Body of pancreas (tissue), 4 donors: ENCODE measurements at places on chromosomes 16 and 17. TPM values are rescaled to one million over a fixed set of nuclear protein-coding genes. Genes with fewer than 3 reads are reported as not detected.
A peak's percentile ranks its signal among the peaks of the same experiment; 100 is the strongest.

GRCh38 chr16:31063843-31064611, 10.0 kb downstream of the ZNF668 start:
- peaks cover 3% of the 10 kb centered on the region for H3K36me3 ChIP-seq
- no peak for DNase-seq
- H3K27me3 ChIP-seq = no peaks in the 10 kb centered on the region
- H3K4me3 ChIP-seq = no peak overlapping the region

- no peaks in the 10 kb centered on the region for H3K27me3 ChIP-seq
- H3K4me3 ChIP-seq = no peak overlapping the region
- no peaks in the 10 kb centered on the region for H3K4me1 ChIP-seq
- no peak for DNase-seq
- no peak overlapping the region for H3K27ac ChIP-seq
- peaks cover 7% of the 10 kb centered on the region for H3K36me3 ChIP-seq
Measured at GRCh38 chr17:69086641-69087040, 25.9 kb upstream of the ABCA9 start.

- H3K4me1 ChIP-seq = peaks cover 51% of the 10 kb centered on the region
- H3K27me3 ChIP-seq = no peaks in the 10 kb centered on the region
Measured at GRCh38 chr17:41957031-41957868, 9.3 kb upstream of the CNP start.

- DNase-seq = no peak
- H3K4me3 ChIP-seq = no peak overlapping the region
- no peaks in the 10 kb centered on the region for H3K36me3 ChIP-seq
- H3K4me1 ChIP-seq = peaks cover 24% of the 10 kb centered on the region
- no peaks in the 10 kb centered on the region for H3K27me3 ChIP-seq
- no peak overlapping the region for H3K27ac ChIP-seq
Measured at GRCh38 chr17:75398279-75398678, 7.2 kb downstream of the GRB2 start.

DNA sequence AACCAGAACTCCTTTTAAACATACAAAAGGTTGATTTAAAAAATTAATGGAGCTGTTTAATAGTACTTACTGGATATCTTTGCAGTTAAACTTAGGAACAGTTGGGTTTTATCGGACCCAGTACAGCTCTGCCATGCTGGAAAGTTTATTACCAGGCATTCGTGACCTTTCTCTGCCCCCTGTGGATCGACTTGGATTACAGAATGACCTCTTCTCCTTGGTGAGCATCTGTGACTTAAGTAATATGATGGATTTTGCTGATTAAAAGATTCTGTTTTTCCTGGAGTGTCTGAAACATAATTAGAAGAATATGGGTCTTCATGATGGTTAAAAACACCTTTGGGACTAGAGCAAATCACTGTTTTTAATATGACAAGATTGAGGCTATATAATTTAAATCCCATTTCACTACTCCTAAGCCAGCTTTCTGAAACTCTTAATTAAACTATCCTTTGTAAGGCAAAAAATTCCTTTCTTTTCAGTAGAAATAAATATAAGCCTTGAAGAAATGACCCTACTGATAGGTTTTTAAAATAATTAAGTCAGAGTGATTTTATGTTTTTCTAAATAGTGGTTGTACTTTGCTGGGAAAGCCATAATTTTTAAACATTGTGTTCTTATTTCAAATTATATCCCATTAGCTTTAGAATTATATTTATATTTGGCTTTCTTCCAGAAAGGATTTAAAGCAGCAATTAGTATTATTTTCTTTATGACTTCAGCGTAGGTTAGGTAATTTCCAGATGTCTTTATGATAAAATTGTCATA, 45.7 kb upstream of the KPNB1 start:
- no peak overlapping the region for H3K27ac ChIP-seq
- no peaks in the 10 kb centered on the region for H3K36me3 ChIP-seq
- H3K27me3 ChIP-seq = no peaks in the 10 kb centered on the region

GRCh38 chr17:75854881-75855309, 240 bp downstream of the WBP2 start:
- peaks cover 37% of the 10 kb centered on the region for H3K4me1 ChIP-seq
- no peak for DNase-seq
- H3K27ac ChIP-seq = peak overlapping the region; percentile 89

- no peaks in the 10 kb centered on the region for H3K27me3 ChIP-seq
- DNase-seq = no peak
- H3K4me1 ChIP-seq = peaks cover 7% of the 10 kb centered on the region
- no peaks in the 10 kb centered on the region for H3K36me3 ChIP-seq
- H3K4me3 ChIP-seq = no peak overlapping the region
- no peak overlapping the region for H3K27ac ChIP-seq
Measured at GRCh38 chr16:10122546-10122945, 59.7 kb downstream of the GRIN2A start.

GRCh38 chr16:6496996-6497395, 835.6 kb upstream of the RBFOX1 start:
- no peak overlapping the region for H3K4me3 ChIP-seq
- H3K27me3 ChIP-seq = no peaks in the 10 kb centered on the region
- DNase-seq = no peak

GRCh38 chr17:17398943-17399926, 77.6 kb upstream of the MED9 start:
- no peaks in the 10 kb centered on the region for H3K27me3 ChIP-seq
- no peak for DNase-seq

- DNase-seq = peak; percentile 89
- H3K27ac ChIP-seq = peak overlapping the region; percentile 88
- H3K4me3 ChIP-seq = no peak overlapping the region
- no peaks in the 10 kb centered on the region for H3K36me3 ChIP-seq
Measured at GRCh38 chr16:29310852-29311314, 95.6 kb downstream of the NPIPB11 start.

DNA sequence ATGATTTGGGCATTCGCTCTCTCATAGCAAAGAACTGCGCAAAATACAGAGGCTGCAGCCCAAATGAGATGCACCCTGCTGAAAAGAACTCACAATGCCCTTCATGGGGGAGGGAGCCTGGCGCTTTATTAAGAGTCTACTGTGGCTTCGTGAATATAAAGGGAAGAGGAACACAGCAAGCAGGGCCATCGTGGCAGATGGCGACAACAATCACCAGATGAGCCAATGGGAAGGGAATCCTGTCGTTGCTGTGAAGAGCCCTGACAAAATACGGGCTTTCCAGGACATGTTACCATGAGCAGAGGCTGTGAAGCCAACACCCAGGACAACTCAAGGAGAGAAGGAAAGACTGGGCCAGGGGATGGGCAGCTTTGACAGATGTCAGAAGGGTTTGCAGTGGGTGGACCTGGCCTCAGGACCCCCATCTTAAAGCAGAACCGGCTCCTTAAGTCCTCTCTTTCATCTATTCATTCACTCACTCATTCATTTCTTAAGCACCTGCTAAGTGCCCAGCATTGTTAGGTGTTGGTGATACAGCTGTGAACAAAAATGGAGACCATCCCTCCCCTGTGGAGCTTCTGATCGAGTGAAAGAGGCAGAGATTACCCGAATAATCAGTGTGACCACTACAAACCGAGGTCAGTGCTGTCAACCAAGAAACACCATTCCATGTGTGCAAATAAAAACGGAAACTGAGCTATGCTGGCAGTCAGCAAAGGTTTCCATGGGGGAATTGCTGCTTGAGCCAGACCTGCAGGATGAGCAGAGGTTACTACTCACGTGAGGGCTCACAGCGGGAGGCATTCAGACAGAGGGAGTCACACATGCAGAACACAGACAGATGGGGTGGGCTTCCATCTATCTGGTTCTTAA, 125.8 kb downstream of the DYNLRB2 start:
- DNase-seq = no peak
- H3K27me3 ChIP-seq = no peaks in the 10 kb centered on the region
- H3K4me3 ChIP-seq = no peak overlapping the region
- H3K4me1 ChIP-seq = no peaks in the 10 kb centered on the region
- no peaks in the 10 kb centered on the region for H3K36me3 ChIP-seq
- H3K27ac ChIP-seq = no peak overlapping the region

DNA sequence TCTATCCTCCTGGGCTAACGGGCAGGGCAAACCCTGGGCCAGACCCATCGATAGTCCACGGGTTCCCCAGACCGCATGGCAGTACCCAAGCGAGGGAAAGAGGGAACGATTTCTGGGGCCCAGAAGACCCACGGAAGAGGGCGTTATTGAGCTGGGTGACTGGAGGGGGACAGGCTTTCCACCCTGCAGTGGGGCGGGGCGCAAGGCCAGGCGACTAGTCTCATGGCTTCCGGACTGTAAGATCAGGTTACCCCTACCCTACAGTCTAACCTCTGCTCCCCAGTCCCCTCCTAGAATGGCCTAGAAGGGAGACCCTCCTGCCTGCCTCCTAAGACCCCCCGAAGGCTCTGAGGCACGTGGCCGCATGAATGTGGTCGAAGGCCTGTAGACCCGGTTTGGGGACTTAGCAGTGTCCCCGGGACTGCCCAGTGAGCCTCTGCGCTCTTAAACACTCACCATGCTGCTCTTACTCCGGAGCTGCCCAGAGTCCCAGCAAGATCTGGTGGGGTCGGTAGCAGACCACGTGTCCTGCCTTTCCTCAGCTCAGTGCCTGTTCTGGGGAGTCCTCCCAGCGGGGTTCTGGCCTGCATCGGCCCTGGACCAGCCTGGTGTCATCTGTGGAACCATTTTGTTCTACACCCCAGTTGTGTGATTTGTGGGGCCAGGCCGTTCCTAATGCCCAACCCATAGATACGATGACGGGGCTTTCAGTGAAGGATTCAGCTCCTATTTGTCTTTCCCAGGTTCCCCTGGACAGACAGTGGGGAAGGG, 13.2 kb upstream of the AURKB start:
- peak overlapping the region; percentile 96 for H3K27ac ChIP-seq
- no peaks in the 10 kb centered on the region for H3K36me3 ChIP-seq
- H3K27me3 ChIP-seq = no peaks in the 10 kb centered on the region
- peaks cover 38% of the 10 kb centered on the region for H3K4me1 ChIP-seq
- H3K4me3 ChIP-seq = peak overlapping the region; percentile 4
- DNase-seq = peak; percentile 77

GRCh38 chr17:82006468-82007227, 16.0 kb downstream of the CENPX start:
- no peak for DNase-seq
- H3K4me1 ChIP-seq = no peaks in the 10 kb centered on the region
- no peak overlapping the region for H3K4me3 ChIP-seq
- no peaks in the 10 kb centered on the region for H3K27me3 ChIP-seq
- no peaks in the 10 kb centered on the region for H3K36me3 ChIP-seq

DNA sequence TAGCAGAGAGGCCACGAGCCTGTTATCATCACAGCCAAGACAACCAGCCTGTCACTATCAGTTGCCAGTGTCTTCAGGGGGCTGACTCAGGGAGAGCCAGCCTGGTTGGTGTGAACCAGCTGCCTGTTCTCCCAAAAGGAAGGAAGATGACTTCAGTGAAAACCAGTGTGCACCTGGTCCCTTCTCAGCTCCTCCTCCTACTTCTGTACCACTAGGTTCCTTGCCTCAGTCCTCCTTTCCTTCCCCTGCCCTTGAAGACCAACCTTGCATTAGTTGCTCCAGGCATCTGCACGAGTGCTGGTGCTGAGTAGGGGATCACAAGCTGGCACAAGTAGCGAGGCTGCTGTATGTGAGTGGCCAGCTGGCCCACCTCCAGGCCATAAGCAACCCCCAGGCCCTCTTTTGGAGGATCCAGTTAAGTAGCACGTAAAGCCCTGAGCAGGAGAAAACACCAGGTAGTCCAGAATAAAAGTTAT, 8.5 kb downstream of the TUBG1 start:
- no peaks in the 10 kb centered on the region for H3K27me3 ChIP-seq
- peaks cover 56% of the 10 kb centered on the region for H3K4me1 ChIP-seq
- H3K4me3 ChIP-seq = no peak overlapping the region
- H3K27ac ChIP-seq = peak overlapping the region; percentile 73
- peak; percentile 32 for DNase-seq

GRCh38 chr17:47630614-47631013, 19.1 kb upstream of the KPNB1 start:
- H3K4me1 ChIP-seq = peaks cover 5% of the 10 kb centered on the region
- H3K4me3 ChIP-seq = no peak overlapping the region
- H3K27me3 ChIP-seq = no peaks in the 10 kb centered on the region
- no peak for DNase-seq

GRCh38 chr16:22739077-22739476, 74.9 kb upstream of the HS3ST2 start:
- H3K27ac ChIP-seq = no peak overlapping the region
- no peaks in the 10 kb centered on the region for H3K27me3 ChIP-seq
- DNase-seq = no peak
- H3K4me1 ChIP-seq = no peaks in the 10 kb centered on the region
- no peak overlapping the region for H3K4me3 ChIP-seq

DNA sequence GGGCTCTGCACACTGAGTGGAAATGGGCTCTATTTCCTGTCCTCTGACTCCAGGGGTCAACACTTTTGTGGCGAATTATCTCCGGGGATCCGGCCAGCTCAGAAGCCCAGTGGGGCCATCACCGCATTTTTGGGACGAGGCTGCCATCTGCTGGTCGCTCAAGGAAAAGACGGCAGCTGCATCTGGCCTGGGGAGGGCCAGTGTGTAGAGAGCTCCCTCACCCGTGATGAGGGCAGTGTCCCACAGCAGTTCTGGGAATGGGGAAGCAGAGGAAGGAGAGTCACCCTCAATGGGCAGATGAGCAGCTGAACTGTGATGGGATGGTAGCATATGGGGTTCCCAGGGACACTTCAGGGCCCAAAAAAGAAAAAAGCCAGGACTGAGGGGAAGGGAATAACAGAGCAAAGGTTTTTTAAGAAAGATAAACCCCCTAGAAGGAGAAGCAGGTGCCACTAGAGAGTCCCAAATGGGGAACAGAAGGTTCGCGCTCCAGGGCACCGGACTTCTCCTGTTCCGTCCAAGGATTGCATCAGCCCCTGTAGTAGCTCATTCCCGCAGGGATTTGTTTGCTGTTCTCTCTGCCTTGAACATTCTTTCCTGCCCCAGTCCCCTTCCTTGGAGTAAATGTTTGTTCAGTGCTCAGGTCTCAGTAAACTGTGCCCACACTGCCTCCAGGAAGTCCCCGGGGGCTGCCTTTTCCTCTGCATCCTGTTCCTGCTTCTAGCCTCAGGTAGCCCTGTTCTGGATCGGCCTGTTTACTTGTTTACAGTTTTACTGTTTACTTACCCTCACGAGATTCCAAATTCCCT, 9.3 kb upstream of the ABCC12 start:
- no peak overlapping the region for H3K4me3 ChIP-seq
- no peak overlapping the region for H3K27ac ChIP-seq
- no peaks in the 10 kb centered on the region for H3K27me3 ChIP-seq
- DNase-seq = peak; percentile 73

DNA sequence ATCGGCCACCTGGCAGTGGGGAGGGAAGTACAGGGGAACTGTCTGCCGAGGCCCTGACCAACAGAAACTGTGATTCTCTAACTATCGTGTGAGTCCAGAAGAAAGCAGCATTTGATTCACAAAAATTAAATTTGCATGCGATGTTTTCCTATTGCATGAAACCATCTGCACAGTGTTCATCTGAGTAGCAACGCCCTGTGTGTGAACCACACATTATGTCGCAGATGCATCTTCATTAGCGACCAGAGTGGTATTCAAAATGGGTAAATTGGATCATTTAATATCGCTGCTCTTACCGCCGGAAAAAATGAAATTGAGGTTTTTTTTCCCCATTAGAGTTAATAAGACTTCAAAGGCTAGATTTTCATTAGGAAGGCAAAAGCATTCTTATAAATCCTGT, 260.6 kb downstream of the ABCC12 start:
- no peaks in the 10 kb centered on the region for H3K27me3 ChIP-seq
- DNase-seq = no peak
- no peak overlapping the region for H3K4me3 ChIP-seq
- no peak overlapping the region for H3K27ac ChIP-seq
- no peaks in the 10 kb centered on the region for H3K36me3 ChIP-seq

PAFAH1B1 gene
- total RNA-seq = 39.7 TPM

KDM6B gene
- total RNA-seq = 20.1 TPM

MMP28 gene
- 15.2 TPM for total RNA-seq

SLC5A10 gene
- not detected for total RNA-seq
